ENCODE measurements at places on chromosomes 1 and 21.

GRCh38 chr1:27343639-27344025 is 1.8 kb downstream of the SYTL1 start:
- no peak for DNase-seq

DNA sequence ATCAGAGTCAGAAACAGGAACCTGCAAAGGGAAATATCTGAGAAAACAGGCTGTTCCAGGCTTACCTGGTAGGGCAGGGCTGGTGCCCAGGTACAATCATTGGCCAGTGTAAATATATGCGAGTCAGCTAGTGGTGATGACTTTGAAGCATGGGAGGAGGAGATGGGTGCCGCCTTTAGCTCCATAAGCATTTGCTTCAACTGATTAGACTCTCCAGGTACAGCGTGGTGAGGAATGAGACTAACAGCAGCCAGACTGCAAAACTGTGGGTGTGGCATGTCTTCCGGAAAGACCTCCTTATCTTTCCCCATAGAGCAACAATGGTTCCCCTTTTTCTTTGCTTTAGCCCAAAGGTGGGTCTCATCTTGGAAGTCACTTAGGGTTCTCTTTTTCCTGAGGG is 137.2 kb downstream of the LRIG2 start:
- no peak for DNase-seq

DNA sequence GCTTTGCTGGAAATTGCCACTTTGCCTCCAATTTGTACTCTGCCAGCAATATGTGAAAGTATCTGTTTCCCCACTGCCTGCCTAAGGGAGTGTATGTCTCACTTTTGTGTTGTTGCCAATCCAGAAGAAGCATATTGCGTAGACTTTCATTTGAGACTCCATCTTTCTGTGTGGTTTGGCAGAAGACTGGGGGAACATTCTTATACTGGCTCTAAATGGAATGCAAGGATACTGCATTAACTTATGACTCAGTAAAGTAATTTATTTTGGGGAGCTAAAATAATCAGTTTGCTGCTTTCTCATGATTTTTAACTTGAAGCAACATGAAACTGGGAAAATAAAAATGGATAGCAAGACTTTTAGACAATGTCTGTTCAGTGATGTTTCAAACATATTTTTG is 107.7 kb upstream of the TMPRSS2 start:
- DNase-seq: no peak

GRCh38 chr1:234997896-234998741 is 130.5 kb downstream of the TOMM20 start:
- peak; percentile 18 for DNase-seq

GRCh38 chr1:197799271-197799670 is 24.0 kb upstream of the DENND1B start:
- no peak for DNase-seq

DNA sequence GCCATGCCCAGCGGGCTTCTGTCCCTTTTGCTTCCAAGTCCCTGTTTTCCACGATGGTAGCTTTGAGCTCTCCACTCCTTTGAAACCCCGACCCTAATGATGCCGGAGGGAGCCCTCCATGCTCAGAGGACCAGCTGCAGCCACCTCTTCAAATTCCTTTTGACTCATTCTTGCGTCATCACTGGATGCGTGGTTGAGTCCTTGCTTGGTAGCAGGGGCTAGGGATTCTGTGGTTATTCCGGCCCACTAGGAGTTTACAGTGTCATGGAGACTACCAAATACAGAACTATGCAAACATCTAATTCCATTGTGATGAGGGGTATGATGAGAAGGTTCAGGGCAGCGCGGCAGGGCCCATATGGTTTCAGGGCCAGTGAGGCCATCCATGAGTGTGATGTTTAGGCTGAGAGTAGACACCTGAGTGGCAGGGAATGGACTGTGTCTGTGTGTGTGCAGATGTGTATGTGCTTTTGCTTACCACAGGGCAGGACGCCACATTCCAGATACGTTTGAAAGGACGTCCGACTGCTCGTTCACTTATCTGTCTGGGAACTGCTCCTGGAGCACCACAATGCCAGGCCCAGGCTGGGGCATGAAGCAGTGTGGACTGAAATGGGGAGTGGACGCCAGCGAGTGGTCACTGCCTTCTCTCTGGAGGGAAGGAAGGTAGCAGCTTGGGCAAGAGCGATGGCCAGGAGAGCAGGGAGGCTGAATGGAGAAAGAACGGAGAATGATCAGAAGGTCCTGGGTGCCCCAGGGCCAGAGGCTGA is 30.4 kb upstream of the ZBTB21 start:
- peak; percentile 20 for DNase-seq

- no peak for DNase-seq
Measured at GRCh38 chr1:31105646-31106045, 40.1 kb upstream of the PUM1 start.

DNA sequence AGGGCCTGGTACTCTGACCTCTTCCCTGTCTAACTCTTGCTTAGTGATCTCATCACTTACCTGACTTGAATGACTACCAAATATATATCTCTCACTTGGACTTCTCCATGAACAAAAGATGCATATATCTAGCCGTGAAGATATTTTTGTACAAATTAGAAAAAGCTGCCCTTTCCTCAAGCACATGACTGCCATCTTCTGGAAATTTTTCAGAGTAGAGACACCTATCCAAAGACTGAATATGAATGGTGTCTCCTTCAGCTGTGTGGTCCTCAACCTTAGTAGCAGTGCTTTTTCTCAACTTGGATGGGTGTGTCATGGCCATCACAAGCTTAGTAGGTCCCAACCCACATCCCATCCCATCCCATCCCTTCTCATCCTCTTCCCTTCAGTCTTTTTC is 142.3 kb downstream of the DNM3 start:
- DNase-seq: no peak

GRCh38 chr1:24954631-24955030 is 24.6 kb upstream of the RUNX3 start:
- no peak for DNase-seq

- no peak for DNase-seq
Measured at GRCh38 chr1:215883004-215883403, 315.9 kb downstream of the KCTD3 start.

DNA sequence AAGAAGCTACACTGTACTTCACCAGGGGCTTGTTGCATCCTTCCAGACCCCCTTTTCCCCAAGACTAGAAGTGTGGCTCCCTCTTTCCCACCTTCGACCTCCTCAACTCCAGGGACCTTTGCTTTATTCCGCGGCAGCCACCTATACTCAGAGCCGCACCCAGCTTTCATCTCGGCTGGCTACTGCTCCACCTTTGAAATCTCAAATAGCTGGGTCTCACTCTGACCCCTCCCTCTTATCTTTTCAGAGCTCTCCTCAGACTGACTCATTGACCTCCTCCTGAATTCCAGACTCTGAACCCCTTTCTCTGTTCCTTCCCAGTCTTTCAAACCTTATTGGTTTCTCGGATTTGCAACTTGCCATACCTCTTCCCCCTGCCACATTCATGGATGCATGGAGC is 144.7 kb upstream of the JUN start:
- no peak for DNase-seq

- DNase-seq: no peak
Measured at GRCh38 chr1:116990612-116991151, 10.9 kb upstream of the CD101 start.

DNA sequence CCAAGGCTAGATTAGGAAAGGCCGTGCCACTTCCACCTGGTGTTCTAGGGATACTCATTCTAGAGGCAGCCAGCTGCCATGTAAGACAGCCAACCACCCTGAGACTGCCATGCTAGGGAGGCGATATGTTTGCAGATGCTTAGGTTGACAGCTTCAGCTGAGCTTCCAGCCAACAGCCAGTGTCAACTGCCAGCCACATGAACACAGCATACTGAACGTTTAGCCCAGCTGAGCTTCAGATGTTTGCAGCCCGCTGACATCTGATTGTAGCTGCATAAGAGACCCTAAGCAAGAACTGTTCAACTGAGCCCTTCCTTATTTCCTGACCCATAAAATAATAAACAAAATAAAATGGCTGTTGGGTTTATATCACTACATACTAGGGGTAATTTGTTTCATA is 5.0 kb upstream of the KCNC4 start:
- peak; percentile 68 for DNase-seq

Measured in SHP77 (cell line).